ENCODE measurements at places on chromosomes 13 and 19.

GRCh38 chr13:80386002-80386401 is 45.1 kb upstream of the SPRY2 start:
- no peak for DNase-seq

DNA sequence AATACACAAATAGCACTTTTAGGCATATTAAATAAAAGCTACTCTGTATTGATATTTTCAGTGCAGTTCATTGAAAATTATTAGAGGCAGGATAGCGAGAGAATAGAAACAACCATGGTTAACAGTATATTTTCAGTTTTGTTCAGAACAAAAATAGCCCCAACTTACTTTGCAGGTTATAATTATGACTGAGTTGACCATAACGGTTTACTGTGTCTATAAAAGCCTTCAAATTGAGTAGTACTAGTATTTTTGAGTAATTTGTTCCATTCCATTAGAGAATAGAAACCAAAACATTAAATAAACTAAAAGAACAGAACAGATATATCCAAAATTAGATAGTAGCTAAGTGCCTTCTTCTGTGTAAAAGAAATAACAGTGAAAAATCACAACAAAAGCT is 1108.4 kb upstream of the PCDH20 start:
- DNase-seq, result no peak

GRCh38 chr19:5894704-5895349 is 8.8 kb downstream of the NDUFA11 start:
- no peak for DNase-seq

GRCh38 chr13:73366241-73366640 is 307.4 kb downstream of the KLF5 start:
- DNase-seq, result peak; percentile 33

GRCh38 chr19:46661735-46662592 is 982 bp upstream of the DACT3 start:
- DNase-seq, result peak; percentile 51

DNA sequence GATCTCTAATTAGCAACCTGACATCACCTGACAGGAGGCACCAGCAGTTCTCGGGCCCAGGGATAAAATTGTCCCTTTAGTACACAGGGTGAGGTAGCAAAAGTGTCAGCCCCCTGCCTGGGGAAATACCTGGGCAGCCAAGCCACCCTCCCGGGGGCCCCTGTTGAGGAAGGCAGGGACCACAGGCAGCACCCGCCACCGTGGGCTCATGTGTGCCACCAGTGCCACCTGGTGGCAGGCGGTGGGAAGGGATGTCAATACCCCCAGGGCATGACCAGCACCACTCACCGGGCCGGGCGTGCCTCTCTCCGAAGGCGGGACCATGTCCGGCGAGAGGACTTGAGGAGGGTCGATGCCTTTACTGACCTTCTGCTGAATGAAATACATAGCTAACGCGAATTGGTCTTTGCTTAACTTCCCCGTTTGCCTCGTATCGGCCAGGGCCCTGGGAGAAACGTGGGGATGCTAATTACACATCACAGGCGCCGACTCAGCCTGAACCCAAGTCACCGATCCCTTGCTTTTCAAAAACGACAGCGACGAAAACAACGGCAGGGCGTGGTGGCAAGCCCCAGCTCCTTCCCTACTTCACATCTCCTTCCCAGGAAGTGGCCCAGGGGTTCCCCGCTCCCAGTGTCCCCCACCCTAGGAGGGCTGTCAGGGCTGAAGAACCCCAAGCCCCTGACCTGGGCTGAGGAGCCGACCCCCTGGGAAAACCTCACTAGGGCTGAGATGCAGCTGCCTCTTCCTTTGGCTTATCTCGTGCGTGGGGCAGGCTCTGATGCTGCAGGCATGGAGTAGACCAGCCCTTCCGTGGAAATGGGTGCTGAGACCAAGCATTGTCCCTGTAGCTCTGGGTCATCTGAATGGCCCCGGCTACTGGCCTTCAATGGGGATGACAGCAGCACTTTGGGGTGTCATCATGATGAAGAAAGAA is 53.8 kb downstream of the EPS15L1 start:
- DNase-seq, result no peak

GRCh38 chr13:26719356-26719945 is 41.1 kb downstream of the GPR12 start:
- no peak for DNase-seq

DNA sequence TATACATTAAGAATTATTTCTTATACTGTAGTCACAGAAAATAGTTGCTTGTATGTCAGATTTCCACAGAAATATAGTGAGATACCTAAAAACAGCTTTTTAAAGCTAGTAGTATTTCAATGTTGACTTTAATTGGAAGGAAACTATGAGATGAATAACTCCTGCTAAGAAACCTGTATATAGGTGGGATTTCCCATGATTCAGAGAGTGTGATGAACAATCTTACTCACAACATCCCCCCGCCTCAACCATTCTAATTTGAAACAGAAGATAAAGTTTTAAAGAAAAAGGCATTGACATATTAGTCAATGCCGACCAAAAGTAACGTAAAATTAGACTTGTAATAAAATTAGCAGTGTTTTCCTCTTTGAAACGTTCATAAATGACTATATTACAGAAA is 1.4 kb upstream of the MIR17HG start:
- DNase-seq, result no peak

GRCh38 chr19:41566001-41566400 is 10.0 kb upstream of the CEACAM21 start:
- no peak for DNase-seq

GRCh38 chr19:39974377-39975155 is 3.6 kb downstream of the PSMC4 start:
- no peak for DNase-seq

GRCh38 chr13:23620613-23621315 is 50.6 kb downstream of the TNFRSF19 start:
- DNase-seq, result no peak

GRCh38 chr13:95968906-95969305 is 84.3 kb downstream of the UGGT2 start:
- DNase-seq, result no peak

DNA sequence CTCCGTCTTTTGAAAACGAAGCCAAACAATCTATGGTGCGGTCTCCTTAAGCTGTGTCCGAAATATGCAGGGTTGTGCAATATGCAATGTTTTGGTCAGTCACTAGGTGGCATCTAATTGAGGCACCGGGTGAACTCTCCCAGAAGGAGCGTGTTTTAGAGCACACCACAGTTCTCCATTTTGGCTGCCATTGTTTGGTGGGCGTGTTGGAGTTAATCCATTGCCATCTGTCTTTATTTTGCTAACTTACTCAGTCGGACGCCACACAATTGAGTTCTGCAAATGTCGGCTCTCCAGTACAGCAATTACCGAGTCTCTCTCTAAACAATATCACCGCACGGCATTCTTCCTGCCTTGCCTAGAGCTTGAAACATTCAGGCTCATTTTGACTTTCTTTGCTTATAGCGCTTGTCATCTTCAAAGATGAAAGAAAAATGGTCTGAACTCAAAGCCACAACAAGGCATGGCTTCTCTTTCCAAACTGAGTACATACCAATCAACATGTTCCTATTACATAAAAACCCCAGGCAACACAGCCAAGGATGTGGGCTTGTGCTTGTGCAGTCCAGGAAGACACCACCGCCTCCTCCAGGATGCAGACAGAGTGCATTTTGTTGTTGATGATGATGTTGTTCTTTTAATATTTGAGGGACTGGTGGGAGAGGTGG is 182.0 kb upstream of the SERP2 start:
- DNase-seq, result no peak

- DNase-seq, result no peak
These were observed 13.0 kb downstream of the LRFN3 start for GRCh38 chr19:35949131-35949530.

GRCh38 chr13:32417995-32418394 is 9.9 kb downstream of the N4BP2L1 start:
- no peak for DNase-seq

- no peak for DNase-seq
These were observed 764.2 kb downstream of the DIAPH3 start for GRCh38 chr13:59399513-59399912.

DNA sequence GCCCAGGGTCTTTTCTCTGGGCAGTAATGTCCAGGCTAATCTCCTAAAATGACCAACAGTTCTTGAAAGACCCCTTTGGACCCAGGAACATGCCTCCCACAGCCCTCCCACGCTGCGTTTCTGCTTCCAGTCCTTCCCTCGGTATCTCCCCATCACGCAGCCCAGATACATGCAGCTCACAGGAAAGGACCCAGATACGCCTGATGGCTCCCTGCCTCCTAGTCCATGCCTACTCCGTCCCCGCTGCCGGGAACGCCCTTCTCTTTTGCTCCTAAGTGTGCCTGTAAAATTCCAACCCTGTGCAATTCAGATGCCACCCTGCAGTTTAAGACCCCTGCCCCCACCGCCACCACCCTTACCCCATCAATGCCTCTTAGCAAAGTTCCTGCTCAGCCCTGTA is 778 bp downstream of the MUC16 start:
- DNase-seq, result no peak

GRCh38 chr19:33193269-33193864 is 763 bp upstream of the LRP3 start:
- DNase-seq, result no peak

DNA sequence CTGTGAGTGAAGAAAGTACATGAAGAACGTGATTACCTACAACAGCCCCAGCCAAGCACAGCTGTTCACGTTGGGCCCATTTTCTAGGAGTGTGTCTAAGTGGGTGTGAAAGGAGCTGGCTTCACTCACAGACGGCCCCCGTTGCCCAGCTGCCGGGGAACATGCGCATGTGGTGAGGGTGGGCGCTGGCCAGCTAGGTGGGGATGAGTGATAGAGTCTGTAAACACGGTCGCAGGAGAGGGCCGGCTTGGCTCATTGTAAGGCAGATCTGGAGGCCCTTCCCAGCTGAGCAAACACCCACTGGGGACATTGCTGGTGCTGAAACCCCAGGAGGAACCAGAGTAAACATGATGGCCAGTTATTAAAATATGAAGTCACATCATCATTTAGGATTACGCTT is 160.5 kb downstream of the TEX29 start:
- DNase-seq, result no peak

DNA sequence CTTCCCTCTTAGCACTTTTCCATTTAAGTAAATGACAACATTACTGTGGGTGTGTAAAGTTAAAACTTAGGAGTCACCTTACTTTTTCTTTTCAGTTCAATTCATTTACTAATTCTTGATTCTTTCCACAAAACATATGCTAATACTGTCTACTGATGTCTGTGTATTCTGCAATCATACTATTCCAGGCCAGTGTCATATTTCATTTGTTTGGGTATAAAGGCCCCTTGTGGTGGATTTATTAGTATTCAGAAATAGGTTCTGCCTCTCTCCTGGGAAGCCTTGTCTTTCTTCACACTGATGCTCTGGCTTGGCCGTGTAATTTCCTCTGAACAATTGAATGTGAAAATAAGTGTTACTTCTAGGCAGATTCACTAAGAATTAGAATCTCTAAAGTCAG is 621.9 kb upstream of the SPRY2 start:
- DNase-seq, result no peak

GRCh38 chr13:72383646-72384045 is 343.8 kb downstream of the MZT1 start:
- DNase-seq, result no peak

DNA sequence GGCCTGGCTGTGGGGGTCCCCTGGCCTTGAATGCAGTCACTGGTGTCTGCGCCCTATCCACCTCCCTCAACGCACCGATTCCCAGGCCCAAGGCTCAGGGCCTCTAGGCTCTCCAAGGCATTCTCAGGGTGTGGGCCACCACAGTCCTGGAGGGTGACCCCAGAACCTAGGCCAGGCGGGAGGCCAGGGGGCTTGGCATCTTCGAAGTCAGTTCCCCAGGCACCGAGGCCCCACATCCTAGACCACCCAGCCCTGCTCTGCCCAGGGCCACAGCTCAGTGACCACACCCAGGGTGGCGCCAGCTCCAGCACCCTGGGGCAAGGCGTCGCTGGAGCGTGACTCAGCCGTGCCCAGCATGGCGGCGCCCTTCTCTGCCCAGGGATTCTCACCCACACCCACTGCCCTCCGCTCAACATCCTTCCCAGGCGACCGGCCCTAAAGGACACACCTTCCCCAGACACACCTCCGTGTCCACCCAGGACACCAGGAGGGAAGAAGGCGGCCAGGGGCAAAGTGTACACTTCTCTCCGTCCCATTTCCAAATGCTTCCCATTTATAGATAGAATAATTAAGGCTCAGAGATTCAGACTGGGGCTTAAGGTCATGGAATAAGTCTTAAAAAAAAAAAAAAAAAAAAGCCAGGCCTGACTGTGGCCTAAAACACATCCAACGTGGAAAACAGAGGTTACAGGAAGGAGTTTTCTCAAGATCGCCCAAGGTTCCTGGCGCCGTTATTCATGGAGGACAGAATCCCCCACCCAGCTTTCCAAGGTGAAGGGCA is 36.4 kb upstream of the NANOS3 start:
- no peak for DNase-seq

GRCh38 chr13:51192348-51192747 is 29.9 kb upstream of the FAM124A start:
- DNase-seq, result no peak

GRCh38 chr19:6682607-6683128 is 12.7 kb upstream of the TNFSF14 start:
- DNase-seq, result no peak

GRCh38 chr19:3687774-3688706 is 12.2 kb downstream of the PIP5K1C start:
- DNase-seq, result no peak

DNA sequence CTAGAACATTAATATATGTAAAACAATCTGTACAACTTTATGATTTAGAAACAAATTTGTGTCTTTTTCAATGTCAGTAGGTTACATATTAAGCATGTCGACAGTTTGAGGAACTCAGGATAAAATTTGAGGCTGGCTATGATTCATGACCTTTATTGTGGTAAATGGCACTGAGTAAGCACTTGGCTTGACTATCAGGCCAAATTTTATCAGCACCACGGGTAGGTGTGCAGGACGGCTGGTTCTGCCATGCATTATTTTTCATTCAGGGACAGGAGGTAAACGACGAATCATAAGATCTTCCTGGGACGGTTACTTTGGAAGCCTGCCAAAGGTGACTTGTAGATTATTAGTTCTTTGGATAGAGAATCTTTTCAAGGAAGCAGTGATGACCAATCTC is 19.9 kb upstream of the CYP4F8 start:
- DNase-seq, result no peak

Measured in epithelial cell of proximal tubule (primary cell).